ENCODE measurements at places on chromosomes 7 and 10.

GRCh38 chr10:98414932-98415730, at the start of gene PYROXD2:
Gene PYROXD2, minus strand, starts transcription at chr10:98415182. Its CDS starts 47 bp downstream, at chr10:98415135.
- DNase-seq = peak; percentile 94

- DNase-seq = no peak
These were observed 255.2 kb upstream of the KLF14 start for GRCh38 chr7:130989101-130989795.

GRCh38 chr7:110675383-110676103, 415.4 kb upstream of the LRRN3 start:
- no peak for DNase-seq

GRCh38 chr10:48749254-48749787, 64.6 kb downstream of the WDFY4 start:
- no peak for DNase-seq

DNA sequence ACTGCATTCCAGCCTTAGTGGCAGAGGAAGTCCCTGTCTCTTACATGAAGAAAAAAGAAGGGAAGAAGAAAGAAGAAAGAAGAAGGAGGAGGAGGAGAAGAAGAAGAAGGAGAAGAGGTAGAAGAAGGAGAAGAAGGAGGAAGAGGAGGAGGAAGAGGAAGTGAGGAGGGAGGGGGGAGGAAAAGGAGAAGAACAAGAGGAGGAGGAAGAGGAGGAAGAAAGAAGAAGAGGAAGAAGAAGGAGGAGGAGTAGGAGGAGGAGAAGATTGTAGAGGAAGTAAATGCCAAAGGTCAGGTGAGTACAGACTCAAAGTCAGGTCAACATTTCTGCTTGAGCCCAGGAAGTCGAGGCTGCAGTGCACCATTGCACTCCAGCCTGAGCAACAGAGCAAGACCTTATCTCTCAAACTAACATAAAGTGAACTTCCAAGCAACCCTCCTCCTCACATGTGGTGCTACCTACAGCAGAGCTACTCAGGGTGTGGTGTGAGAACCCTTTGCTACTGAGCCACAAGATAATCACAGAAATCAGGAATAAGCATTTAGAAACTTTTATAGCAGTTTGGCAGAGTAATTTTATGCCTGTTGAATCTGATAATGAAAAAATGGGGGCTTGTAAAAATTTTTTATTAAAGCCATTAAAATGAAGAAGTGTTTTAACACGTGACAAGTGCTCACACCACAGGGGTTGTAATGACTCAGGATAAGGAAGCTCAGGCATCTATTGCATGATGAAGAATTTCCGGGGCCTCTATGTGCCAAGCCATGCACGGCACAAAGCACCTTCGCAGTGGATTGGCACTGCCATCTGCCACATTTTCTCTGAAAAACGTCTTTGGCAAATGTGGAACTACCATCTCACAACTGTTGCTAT, 224.9 kb upstream of the AUTS2 start:
- DNase-seq = no peak

GRCh38 chr7:23373151-23374004, 74.2 kb downstream of the MALSU1 start:
- DNase-seq = no peak

DNA sequence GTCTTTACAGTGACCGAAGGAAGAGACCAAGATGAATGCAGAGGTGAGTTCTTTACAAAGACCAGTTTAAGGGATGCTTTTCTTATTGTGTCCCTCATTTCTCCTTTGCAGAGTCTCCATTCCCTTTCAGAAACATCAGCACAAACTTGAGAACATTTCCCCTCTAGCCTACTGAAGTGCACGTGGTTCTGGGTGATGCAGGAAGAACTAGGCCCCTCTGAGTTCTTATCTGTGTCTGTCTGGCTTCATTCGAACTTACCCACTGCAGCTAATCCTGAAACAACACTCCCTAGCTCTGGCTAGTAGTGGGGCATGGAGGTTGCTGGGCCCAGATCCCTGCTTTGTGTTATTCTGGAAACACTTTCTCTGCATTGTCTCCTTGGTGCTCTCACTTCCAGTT, 12.6 kb downstream of the BLVRA start:
- no peak for DNase-seq

GRCh38 chr10:130869179-130869841, 442.2 kb downstream of the TCERG1L start:
- DNase-seq = no peak

- no peak for DNase-seq
These were observed 185.4 kb downstream of the KMT2E start for GRCh38 chr7:105199386-105199785.

DNA sequence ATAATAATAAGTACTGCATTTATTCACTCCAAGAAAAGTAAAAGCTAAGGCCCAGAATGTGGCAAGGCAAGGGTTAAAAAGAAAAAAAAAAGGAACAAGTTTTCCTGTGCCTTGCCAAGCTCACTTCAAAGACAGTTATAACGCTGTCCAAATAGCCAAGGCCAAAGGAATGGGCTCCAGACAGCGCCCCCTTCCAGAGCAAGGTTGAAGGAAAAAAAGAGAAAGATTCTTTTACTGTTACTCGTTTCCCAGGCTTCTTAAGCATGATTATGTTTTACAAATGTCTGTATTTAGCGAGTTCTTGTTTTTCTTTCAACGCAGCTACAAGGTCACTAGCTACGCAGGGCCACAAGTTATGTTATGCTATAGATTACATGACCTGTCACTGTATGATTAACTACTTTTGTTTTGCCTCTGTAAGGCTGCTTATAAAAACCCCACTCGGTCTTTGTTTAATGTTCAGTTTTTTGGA, 9.1 kb upstream of the EIF4H start:
- DNase-seq = peak; percentile 23

DNA sequence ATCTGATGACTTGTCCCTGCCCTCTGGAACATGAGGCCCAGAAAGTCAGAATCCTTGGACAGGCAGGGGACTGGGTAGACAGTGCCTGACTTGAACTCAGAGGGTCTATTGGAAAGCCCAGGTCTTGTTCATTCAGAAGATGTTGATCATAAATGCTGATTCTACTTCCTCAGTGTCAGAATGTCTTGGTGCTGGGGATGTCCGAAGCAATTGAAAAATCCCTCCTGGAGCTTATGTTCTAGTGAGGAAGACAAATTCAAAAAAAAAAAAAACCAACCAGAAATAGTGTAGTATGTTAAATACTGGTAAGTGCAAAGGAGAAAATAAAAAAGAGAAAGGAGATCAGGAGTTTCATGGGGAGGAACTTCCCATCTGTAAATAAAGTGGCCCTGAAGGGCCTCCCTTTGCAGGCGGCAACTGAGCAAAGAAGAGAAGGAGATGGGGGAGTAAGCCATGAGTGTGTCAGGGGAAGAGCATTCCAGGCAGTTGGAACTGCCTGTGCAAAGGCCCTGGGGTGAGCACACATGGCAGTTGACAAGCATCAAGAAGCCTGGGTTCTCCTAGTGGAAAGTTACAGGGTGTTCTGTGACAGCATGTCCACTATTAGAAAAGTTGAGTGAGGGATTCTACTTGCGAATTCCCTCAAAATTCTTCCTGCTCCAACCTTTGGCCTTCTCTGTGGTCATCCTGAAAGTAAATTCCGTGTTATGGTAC, 30.7 kb downstream of the TSPAN15 start:
- DNase-seq = no peak

GRCh38 chr7:40232242-40232893, 97.6 kb downstream of the SUGCT start:
- peak; percentile 71 for DNase-seq

DNA sequence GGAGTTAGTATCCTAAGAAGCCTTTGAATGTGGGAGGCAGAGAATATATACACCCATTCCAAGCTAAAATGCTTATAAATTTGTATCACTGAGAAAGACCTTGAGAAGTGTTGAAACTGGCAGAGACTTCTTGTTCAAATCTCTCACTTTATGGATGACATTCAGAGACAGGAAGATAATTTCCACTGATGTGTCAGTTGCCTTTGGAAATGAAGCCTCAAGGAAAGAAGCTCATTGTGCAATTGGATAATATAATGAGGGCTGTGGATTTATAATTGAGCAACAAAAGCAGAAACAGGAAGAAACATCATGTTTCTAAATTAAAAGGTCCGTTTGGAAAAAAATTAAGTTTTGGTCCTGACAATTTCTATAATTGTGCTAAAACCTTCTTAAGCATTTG, 789.9 kb upstream of the IGFBP3 start:
- no peak for DNase-seq

DNA sequence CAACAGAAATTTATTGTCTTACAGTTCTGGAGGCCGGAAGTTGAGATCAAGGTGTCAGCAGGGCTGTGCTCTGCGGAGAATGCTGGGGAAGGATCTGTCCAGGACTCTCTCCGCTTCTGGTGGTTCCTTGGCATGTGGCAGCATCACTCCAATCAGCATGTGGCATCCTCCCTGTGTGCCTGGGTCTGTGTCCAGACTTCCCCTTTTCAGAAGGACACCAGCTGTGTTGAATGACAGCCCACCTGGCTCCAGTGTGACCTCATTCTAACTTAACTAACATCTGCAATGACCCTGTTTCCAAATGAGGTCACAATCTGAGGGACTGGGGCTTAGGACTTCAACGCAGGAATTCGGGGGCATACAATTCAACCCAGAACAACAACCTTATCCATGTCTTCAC, 141.9 kb downstream of the BMS1 start:
- DNase-seq = no peak

- peak; percentile 78 for DNase-seq
These were observed 29.4 kb upstream of the JAKMIP3 start for GRCh38 chr10:132036153-132036886.

- no peak for DNase-seq
These were observed 26.6 kb upstream of the FOXP2 start for GRCh38 chr7:114388021-114388420.

GRCh38 chr7:137936509-137937201, 65.2 kb downstream of the CREB3L2 start:
- DNase-seq = no peak

GRCh38 chr10:127977357-127978009, 70.6 kb downstream of the PTPRE start:
- DNase-seq = no peak

GRCh38 chr10:90224791-90225566, 523.6 kb downstream of the KIF20B start:
- peak; percentile 18 for DNase-seq

DNA sequence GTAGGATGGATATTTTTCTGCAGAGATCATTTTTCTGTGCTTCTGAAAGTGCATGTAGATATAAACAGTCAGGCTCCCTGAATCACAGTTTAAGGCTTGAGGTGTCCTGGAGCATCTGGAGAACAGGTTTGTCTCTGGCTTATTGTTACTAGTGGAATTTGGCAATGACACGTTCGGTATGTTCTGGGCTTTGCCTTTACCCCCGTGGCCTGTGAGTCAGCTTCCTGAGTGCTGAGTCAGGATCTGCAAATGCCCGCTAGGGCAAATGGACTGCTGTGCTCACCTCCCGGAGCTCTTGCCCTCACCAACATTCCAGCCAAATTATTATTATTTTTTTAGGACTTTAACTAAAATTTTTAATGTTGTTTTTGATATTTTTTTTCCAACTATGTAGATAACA, 192.5 kb upstream of the PRSS1 start:
- DNase-seq = no peak

DNA sequence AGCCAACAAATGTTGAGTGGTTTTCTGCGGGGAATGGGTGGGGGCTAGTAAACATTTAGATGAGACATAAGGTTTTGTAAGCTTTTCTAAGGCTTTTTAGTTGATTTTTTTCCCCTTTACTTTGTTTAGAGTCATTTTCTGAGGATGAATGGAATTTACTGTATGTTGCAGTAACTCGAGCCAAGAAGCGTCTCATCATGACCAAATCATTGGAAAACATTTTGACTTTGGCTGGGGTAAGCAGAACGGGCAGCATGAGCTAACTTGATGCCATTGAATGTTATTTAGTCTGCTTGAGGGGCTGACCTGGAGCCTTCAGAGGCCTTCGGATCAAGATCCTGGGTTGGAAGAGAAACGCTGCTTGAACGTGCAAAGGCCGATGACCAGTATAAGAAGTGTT, 37.3 kb downstream of the FBH1 start:
- DNase-seq = peak; percentile 24

- no peak for DNase-seq
These were observed 69.5 kb upstream of the PITRM1 start for GRCh38 chr10:3241967-3242650.

DNA sequence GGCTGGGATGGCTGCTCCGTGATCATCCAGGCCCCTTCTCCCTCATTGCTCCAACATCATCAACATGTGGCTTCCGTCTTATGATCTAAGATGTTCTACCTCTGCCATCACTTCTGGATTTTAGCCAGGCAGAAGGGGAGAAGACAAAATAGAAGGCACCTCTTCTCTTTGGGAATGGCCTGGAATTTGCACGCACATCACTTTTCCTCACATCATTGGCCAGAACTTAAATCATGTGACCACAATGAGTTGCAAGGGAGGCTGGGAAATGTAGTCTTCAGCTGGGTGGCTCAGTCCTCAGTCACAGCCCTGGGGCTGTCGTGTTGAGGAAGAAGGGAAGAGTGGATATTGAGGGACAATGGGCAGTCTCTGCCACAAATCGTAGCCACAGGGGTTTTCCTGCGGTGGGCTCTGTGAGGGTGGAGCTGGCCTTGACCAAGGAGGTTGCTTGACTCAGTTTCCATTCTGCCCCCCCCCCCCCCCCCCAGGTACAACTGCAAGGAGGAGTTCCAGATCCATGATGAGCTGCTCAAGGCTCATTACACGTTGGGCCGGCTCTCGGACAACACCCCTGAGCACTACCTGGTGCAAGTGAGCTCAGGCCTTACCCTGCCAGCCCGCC, 50.3 kb downstream of the PALD1 start:
- peak; percentile 85 for DNase-seq

DNA sequence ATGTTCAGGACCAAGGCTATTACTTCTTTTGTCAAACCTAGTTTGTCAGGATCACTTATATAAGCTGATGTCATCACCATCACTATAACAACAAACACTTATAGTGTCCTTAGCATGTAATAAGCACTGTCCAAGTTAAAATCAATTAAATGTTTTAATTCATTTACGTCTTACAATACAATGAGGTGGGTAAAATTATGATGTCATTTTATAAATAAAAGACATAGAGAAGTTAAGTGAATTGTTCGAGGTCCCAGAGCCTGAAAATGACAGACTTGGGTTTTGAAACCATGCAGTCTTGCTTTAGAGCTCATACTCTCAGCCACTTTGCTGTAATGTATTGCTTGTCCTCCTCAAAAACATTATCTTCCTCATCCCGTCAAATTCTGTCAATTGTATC, 48.3 kb downstream of the SLC13A1 start:
- no peak for DNase-seq

- DNase-seq = no peak
These were observed 64.4 kb downstream of the NPTX2 start for GRCh38 chr7:98681511-98681910.

- DNase-seq = no peak
These were observed 97.6 kb upstream of the DGKB start for GRCh38 chr7:15000157-15000556.

GRCh38 chr7:130087364-130087763, 17.0 kb downstream of the KLHDC10 start:
- DNase-seq = no peak

DNA sequence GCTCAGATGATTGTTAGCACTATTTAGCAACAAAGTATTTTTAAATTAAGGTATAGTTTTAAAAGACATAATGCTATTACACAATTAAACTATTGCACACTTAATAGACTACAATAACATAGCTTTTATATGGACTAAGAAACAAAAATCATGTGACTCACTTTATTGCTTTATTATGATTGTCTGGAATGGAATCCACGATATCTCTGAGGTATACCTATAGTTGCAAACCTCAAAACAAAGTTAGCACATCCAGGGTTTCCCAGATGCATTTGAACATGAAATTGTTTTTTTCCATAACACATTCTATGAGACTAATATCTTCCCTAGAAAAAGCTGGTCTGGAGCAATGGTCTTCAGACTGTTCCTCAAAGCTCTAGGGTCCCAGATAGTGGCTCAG, 18.3 kb upstream of the RPEL1 start:
- DNase-seq = no peak
